Osteoblast (primary cell): ENCODE measurements at places on chromosomes 2 and 18. TPM values are rescaled to one million over a fixed set of nuclear protein-coding genes. Genes with fewer than 3 reads are reported as not detected.

CABLES1 gene
- 13.0 and 16.8 TPM in 2 replicates for total RNA-seq

GRCh38 chr2:51710222-51710621, 678.3 kb upstream of the NRXN1 start:
- no peaks in the 10 kb centered on the region for H3K27me3 ChIP-seq
- H3K4me1 ChIP-seq, result no peaks in the 10 kb centered on the region
- H3K4me3 ChIP-seq, result no peak overlapping the region
- no peak overlapping the region for H3K27ac ChIP-seq
- H3K36me3 ChIP-seq, result no peaks in the 10 kb centered on the region

HOXD11 gene
- total RNA-seq, result not detected in 2 replicates

TRABD2A gene
- 2.9 and 3.5 TPM in 2 replicates for total RNA-seq

DNA sequence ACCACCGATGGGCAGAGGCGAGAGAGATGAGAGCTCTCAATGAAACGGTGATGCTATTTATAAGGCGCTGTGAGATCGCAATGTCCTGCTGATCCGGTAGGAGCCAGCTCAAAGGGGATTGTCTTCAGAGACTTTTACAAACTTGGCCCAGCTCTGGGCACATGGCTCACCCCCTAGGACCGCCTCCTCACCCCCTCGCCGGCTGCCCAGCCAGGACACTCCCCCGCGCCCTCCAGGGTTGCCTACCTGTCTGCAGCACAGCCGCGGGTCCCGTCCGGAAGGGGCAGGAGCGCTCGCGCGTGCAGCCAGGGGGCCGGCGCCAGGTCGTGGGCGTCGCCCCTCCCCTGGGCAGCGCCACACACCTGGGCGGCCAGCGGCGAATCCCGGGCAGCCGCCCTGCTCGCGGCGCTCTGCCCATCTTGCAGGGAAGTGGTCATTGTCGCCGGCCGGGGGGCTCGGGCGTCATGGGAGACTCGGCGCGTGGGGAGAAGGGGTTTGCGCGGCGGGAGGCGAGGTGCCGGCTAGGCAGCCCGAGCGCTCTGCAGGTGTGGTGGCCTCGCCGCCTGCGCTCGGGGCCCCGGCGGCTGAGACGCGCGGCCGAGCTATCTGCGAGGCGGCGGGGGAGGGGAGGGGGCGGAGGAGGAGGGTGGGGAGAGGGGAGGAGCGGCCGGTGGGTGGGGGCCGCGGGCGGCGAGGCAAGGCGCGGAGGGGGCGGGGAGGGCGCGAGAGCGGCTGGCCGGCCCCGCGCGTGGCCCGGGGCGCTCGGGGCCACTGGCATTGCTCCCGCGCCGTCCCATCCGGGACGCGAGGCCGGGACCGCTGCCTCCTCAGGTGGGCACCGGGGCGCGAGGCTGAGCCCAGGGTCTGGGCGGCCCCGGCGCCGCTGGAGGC, at the start of gene GRB14:
GRB14 (minus strand) TSS at position 610 of the 891 bp plus-strand sequence; CDS start at position 437, 173 bp downstream.
- H3K36me3 ChIP-seq, result no peaks in the 10 kb centered on the region
- H3K27ac ChIP-seq, result no peak within 1 kb of the TSS
- H3K4me1 ChIP-seq, result peaks cover 25% of the 10 kb centered on the region
- DNase-seq, result peak; percentile 92
- H3K27me3 ChIP-seq, result no peaks in the 10 kb centered on the region

GAL3ST2 gene
- total RNA-seq, result 0.29 and 0.36 TPM in 2 replicates

- peaks cover 10% of the 10 kb centered on the region for H3K4me1 ChIP-seq
- H3K4me3 ChIP-seq, result no peak overlapping the region
- DNase-seq, result no peak
- H3K36me3 ChIP-seq, result no peaks in the 10 kb centered on the region
- H3K27ac ChIP-seq, result no peak overlapping the region
Measured at GRCh38 chr2:19664646-19665045, 237.1 kb downstream of the TTC32 start.

DNA sequence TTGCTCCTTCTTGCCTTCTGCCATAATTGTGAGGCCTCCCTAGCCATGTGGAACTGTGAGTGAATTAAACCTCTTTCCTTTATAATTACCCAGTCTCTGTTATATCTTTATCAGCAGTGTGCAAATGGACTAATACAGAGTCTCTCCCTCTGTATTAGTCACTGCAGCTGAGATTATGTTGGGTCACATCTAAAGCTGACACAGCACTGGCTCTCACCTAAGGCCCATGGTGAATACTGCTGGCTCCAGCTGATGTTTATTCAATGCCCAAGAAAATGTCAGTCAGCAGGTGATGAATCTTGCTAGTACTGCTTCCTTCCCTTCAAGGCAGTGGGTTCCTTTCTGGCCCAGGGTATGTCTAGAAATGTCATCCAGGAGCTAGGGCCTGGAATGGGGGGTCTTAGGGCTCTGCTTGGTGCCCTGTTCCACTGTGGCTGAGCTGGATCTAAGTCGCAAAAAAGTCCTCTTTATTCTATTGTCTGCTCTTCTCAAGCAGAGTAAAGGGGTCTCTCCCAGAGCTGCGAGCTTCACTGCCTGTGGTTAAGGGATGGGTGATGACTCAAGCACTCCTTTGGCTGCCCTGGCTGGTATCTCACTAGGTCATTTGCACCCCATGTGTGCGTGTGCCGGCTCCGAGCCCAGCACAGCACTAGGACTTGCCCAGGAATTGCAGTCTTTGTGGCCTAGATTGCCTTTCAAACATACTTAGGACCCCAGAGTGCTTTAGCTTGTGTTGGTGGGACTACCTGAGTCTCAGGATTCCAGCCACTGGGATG, 29.9 kb downstream of the PPP1R1C start:
- H3K4me3 ChIP-seq, result no peak overlapping the region
- no peaks in the 10 kb centered on the region for H3K36me3 ChIP-seq
- H3K27me3 ChIP-seq, result no peaks in the 10 kb centered on the region
